NCI-H345 (cell line): ENCODE measurements at places on chromosomes 5 and 9.

DNA sequence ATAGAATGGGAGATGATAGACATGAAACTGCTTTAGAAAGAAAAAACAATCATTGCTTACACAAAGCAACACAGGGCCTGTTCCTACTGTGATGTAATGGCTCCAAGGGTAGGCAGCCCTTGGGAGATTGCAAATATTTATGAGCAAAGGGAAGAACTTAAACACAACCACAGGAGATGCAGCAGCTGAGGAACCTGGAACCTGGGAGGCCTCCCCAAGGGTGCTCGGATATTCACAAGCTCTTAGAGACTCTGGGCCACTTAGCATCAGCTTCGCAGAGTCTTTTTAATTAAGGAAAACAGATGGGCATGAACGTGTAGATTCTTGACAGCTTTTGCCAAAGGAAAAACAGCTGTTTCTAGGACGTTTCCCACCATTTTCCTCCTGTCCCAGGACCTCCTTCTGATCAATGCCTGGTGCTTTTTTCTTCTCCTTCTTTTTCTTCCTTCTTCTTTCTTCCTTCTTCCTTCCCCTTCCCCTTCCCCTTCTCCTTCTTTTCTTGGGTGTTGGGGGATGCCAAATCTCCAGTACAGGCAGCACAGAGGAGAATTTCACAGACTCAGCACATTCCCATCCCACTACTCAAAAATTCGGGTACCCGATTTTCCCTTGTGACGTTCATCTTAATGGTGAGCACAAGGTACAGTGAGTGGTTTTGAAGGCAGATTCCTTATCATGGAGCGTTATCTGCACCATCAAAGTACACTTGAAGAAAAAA is 28.1 kb upstream of the TCF7 start:
- no peak for DNase-seq

GRCh38 chr9:128254855-128255759 is 20.7 kb downstream of the GOLGA2 start:
- peak; percentile 37 for DNase-seq

DNA sequence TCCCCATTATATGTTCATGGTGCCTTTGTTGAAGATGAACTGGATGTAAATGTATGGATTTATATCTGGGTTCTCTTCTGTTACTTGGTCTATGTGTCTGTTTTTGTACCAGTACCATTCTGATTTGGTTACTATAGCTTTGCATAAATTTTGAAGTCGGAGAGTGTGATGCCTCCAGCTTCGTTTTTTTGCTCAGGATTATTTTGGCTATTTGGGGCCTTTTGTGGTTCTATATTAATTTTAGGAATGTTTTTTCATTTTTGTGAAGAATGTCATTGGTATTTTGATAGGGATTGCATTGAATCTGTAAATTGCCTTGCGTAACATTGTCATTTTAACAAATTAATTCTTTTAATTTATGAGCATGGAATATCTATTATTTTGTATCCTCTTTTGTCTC is 36.6 kb upstream of the ZNF366 start:
- no peak for DNase-seq

- no peak for DNase-seq
Measured at GRCh38 chr5:181184845-181185216, 20.2 kb downstream of the TRIM7 start.

GRCh38 chr5:134549714-134550113 is 24.2 kb downstream of the JADE2 start:
- no peak for DNase-seq

DNA sequence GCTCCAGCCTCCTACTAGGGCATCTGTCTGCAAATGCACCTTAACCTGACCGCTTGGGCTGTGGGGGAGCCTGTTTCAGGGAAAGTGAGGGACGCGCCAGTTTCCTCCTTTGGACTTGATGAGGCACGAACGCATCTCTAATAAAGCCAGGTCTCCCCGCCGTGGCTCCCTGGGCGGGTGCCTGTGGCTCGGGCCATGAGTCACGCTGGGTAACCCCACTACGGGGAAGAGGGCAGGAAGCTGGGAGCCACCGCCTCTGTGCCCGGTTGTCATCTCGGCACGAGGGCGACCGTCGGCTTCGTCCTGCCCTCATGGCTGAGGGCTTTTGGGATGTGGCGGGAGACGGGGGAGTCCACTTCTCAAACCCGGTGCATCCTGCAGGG is 12.1 kb downstream of the NOTCH1 start:
- DNase-seq = no peak

DNA sequence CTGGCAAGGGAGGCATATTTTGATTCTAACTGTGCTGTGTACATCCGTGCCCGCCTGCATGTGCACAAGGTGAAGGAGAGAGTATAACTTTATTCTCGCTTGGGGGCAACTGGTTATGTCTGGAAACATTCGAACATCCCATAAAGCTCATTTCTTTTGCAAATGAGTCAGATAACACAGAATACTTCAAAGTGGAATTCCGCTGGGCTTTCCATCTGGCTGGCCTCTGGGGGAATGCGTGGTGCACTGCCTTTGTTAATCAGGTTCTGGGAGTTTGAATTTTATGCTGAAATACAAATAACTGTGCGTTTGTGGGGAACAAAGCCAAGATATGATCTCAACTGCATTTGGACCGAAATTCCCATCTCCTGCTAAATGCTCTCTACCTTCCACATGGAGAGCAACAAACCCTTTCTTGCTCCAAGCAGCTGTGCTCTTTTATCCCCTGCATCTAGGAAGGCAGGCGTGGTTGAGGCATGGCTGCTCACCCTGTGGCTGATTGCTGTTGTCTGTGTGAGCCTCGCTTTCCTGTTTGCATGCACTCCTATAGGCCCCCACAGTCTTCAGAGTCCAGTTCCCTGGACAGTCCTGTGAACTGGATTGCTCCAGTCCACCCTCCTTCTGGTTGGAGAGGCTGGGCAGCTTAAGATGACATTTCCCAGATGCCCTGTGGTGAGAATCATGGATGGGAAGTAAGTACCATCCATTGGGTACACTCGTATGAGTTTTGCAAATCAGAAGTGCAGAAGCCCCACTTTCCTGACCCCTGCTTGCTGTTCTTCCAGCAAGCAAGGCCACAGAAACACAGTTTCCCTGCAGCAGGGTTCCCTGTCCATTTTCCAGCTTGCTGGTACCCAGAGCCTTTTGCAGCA is 82.9 kb upstream of the ALDH1B1 start:
- no peak for DNase-seq

GRCh38 chr9:5851445-5851844 is 18.5 kb upstream of the ERMP1 start:
- no peak for DNase-seq

- peak; percentile 7 for DNase-seq
Measured at GRCh38 chr5:74766418-74766848, 484 bp downstream of the GFM2 start.

GRCh38 chr5:171578049-171578828 is 158.8 kb downstream of the FGF18 start:
- DNase-seq = no peak

- no peak for DNase-seq
Measured at GRCh38 chr9:126616521-126616976, 2.8 kb downstream of the LMX1B start.

DNA sequence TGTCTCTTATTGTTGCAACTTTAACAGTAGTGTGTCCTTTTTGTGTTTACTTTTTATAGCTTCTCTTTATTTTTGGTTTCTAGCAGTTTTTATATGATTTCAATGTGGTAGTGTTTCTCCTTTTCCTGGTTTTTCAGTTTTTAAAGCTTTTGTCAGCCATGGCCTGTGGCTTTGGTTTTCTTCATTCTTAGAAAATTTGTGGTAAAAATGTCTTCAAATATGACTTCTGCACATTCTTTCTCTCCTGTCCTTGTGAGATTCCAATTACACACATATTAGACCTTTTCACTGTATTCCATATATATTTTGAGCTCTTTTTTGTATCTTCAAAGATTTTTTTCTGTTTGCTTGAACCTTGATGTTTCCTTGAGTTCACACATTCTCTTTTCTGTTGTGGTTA is 180.5 kb downstream of the CNTLN start:
- DNase-seq = no peak

GRCh38 chr5:56064984-56065383 is 70.2 kb upstream of the IL6ST start:
- DNase-seq = no peak

- DNase-seq = no peak
Measured at GRCh38 chr5:173629628-173630027, 13.2 kb upstream of the BOD1 start.

GRCh38 chr5:106454651-106455415 is 1215.9 kb downstream of the EFNA5 start:
- no peak for DNase-seq

GRCh38 chr9:68560071-68560844 is 19.6 kb upstream of the TMEM252 start:
- no peak for DNase-seq

GRCh38 chr9:19619221-19619620 is 169.6 kb downstream of the SLC24A2 start:
- no peak for DNase-seq
